ENCODE measurements at places on chromosomes 7 and 10.

DNA sequence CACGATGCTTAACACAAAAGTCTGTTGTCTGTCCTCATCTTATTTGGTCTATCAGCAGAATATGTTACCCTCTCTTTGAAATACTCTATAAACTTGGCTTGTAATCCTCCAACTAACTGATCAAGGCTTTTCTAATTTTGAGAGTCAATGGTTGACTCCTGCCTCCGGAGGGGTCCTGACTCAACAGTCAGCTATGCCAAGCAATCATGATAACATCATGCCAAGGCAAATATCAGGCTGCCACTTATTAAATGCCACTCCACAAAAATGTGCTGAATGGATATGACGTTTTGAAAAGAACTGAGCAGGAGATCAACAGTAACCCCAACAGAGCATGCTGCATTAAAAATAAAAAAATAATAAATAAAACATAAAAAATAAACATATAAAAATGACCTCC lies 116.1 kb downstream of the PARD3 start:
- H3K4me1 ChIP-seq = peaks cover 14% of the 10 kb centered on the region
- no peak overlapping the region for H3K27ac ChIP-seq
- no peak overlapping the region for H3K4me3 ChIP-seq
- H3K27me3 ChIP-seq = no peaks in the 10 kb centered on the region
- H3K36me3 ChIP-seq = no peaks in the 10 kb centered on the region

DNA sequence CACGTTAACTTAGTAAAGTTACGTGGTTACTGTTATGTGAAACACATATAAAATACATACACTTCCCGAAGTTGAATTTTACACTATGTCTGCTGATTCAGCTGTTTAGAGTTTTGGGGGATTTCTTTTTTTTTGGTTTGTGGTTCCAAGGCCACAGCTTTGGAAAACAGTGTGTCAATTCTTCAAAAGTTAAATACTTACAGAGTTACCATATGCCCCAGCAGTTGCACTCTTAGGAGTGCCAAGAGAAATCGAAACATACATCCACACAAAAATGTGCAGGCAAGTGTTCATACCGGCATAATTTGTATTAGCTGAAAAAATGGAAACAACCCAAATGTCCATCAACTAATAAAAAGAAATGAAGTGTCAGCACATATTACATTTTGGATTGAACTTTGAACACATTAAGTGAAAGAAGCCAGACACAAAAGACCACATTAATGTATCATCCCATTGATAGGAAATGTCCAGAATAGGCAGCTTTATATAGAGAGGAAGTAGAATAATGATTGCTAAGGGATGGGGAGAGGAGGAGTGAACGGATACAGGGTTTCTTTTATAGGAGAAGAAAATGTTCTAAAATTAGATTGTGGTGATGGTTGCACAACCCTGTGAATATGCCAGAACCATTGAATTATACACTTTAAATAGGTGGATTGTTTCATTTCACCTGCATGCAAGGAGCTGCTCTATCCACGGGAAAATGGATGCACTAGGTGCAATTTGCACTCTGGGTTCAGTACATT lies 17.6 kb downstream of the APBB1IP start:
- H3K36me3 ChIP-seq = no peaks in the 10 kb centered on the region
- no peak overlapping the region for H3K4me3 ChIP-seq
- no peaks in the 10 kb centered on the region for H3K4me1 ChIP-seq
- H3K27ac ChIP-seq = no peak overlapping the region
- DNase-seq = peak; percentile 16

- no peaks in the 10 kb centered on the region for H3K36me3 ChIP-seq
- H3K27me3 ChIP-seq = no peaks in the 10 kb centered on the region
- H3K4me3 ChIP-seq = no peak overlapping the region
- peak; percentile 95 for DNase-seq
- H3K27ac ChIP-seq = no peak overlapping the region
Observed at GRCh38 chr7:133436014-133436428, 183.1 kb downstream of the EXOC4 start.

- peaks cover 3% of the 10 kb centered on the region for H3K27me3 ChIP-seq
- no peaks in the 10 kb centered on the region for H3K36me3 ChIP-seq
- DNase-seq = peak; percentile 87
- peaks cover 2% of the 10 kb centered on the region for H3K4me1 ChIP-seq
- no peak overlapping the region for H3K4me3 ChIP-seq
Observed at GRCh38 chr10:78588194-78588811, 480.5 kb upstream of the ZMIZ1 start.

All from fibroblast of lung (primary cell).